ENCODE measurements at places on chromosomes 3 and 15.

- DNase-seq = no peak
Measured at GRCh38 chr3:31525532-31525931, 7.2 kb upstream of the STT3B start.

DNA sequence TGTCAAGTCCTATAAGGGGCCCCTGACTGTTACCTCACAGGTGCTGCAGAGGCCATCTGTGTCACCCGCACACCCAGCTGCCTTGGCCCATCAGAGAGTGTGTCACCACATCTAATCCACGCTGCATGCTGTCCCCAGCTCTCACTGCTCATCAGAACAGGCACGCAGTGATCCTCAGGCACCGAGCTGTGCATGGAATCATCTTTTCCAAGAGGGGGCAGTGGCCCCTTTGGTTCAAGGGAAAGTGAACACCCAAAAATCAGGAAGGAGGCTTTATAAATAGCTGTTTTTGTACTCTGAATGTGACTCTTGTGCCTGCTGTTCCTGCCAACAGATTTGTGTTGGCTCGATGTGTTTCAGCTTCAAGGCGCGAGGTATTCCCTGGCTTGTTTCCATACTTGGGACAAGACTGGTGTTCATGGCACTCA is 110.3 kb upstream of the ETV5 start:
- DNase-seq = no peak

GRCh38 chr3:40046149-40046548 is 236.7 kb downstream of the MYRIP start:
- no peak for DNase-seq

DNA sequence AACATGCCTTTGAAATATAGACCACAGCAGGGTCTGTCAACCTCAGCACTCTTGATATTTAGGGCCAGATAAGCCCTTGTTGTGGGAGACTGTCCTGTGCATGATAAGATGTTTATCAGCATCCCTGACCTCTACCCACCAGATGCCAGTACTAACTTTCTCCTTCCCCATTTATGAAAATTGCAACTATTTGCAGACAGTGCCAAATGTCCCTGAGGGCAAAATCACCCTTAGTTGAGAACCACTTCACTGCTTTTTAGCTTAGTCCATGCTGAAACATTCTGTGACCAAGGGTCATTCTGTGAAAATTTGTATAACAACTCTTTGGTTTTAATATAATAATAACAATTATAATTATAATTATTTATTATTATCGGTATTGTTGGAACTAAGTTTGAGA is 1032.4 kb downstream of the MCTP2 start:
- DNase-seq = no peak

DNA sequence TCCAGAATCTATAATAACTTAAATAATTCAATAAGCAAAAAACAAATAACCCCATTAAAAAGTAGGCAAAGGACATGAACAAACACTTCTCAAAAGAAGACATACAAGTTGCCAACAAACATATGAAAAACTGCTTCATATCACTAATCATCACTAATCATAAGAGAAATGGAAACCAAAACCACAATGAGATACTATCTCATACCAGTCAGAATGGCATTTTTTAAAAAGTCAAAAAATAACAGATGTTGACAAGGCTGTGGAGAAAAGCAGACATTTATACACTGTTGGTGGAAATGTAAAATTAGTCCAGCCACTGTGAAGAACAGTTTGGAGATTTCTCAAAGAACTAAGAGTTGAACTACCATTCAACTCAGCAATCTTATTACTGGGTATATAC is 19.5 kb upstream of the ZMAT3 start:
- DNase-seq = no peak

All from AML-193 (cell line).